HS-27A (cell line): ENCODE measurements at places on chromosomes 16 and 17.

GRCh38 chr17:11610999-11611566 is 12.8 kb downstream of the DNAH9 start:
- no peak for DNase-seq

DNA sequence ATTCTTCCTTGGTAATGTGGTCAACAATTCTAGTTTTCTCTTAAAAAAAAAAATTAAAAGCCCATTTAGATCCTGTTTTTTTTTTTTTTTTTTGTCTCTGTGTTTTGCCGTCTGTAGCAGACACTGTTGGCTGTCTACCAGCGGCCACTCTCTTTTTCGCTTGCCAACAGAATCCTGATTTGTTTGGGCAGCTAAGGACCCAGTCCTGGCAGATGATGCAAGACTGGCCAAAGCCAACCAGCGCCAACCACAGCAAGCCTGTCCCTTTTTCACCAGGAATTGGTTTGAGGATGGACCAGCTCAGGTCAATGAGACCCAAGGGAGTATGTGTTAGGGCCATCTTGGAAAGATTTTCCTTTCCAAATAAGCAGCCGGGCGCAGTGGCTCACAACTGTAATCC is 28.2 kb downstream of the ST3GAL2 start:
- DNase-seq: no peak

DNA sequence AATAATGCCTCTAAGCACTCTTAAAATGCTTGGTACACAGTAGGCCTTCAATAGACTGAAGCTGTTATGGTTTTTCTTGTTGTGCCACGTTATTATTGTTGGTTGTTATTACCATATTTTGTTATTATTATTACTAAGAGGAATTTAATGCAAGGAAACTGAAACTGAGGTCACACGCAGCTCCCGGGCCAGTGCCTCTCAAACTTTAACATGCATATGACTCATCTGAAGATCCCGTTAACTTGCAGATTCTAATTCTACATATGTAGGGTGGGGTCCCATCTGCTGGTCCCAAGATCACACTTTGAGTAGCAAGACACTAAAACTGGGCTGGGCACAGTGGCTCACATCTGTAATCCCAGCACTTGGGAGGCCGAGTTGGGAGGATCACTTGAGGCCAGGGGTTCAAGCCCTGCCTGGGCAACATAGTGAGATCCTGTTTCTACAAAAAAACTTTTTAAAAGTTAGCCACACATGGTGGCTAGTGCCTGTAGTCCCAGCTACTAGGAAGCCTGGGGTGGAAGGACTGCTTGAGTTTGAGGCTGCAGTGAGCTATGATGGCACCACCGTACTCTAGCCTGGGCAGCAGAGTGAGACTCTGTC is 888 bp downstream of the ACSM5 start:
- no peak for DNase-seq

DNA sequence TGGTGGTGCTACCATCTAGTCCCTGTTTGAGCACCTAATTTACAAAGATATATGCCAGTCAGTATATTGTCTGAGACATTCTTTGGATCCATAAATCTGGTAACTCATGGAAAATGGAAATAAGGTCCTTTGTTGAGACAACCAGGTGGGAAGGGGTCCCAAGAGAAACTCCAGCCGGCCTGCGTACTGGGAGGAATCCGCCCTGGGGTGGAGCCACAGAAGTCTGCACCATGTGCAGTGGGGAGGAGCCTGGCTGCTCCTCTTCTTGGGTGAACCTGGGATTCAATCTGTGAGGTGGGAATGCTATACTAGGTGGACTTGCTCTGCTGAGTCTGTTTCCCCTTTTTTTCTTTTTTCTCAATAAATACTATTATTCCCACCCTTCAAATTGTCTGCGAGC is 339.2 kb upstream of the TNRC6C start:
- DNase-seq: no peak

- no peak for DNase-seq
Observed at GRCh38 chr17:69473841-69474831, 59.6 kb downstream of the MAP2K6 start.

DNA sequence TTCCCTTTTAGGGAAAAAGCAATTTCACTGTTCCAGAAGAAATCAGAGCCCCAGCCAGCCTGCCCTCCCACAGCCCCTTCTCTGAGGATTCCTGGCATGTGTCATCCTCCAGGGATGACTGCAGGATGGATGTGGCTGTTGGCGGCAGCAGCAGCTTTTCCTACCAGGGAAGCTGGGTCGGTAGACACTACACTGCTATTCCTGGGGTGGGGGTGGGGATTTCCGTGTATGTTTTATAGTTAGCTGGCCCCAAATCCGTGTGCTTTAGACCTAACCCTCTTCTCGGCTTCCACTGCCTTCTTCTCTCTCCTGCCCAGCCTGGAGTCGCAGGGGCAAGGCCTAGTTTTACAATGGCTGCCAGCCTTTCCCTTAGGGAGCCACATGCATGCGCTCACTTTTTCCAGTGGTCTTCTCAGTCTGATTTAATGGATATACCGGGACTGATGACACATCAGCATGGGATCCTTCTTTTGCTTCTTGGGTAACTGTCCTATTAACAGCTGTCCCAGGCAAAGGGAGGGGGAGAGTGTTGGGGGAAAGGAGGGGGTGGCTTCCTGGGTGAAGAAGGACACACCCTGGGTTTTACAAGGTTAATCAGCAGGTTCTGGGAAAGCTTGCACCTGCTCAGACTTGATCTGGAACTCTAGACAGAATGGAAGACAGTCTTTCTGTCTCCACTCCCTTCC is 2.7 kb upstream of the NFE2L1 start:
- DNase-seq: no peak
